ENCODE measurements at places on chromosomes 4 and X. TPM values are rescaled to one million over a fixed set of nuclear protein-coding genes. Genes with fewer than 3 reads are reported as not detected.
A peak's percentile ranks its signal among the peaks of the same experiment; 100 is the strongest.

DNA sequence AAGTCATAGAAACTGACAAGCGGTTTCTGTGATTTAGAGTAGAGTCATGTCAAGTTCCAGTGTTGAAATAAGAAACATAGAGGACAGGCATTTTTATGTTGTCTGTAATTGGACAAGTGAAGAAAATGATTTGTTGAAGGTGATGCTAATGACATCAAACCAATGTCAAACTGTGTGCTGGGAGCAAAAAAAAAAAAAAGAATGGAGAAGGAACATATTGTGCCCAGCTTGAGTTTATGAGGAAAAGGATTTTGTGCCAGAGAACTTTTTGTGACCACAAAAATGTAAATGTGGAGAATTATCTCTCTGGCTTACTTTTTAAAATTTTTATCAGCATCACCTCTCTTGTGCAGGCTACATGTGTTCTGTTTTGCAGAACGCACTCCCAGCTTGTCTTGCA lies 495.7 kb downstream of the RAPGEF2 start:
- no peaks in the 10 kb centered on the region for H3K36me3 ChIP-seq
- no peak for DNase-seq
- no peaks in the 10 kb centered on the region for H3K27me3 ChIP-seq
- no peaks in the 10 kb centered on the region for H3K4me1 ChIP-seq

DNA sequence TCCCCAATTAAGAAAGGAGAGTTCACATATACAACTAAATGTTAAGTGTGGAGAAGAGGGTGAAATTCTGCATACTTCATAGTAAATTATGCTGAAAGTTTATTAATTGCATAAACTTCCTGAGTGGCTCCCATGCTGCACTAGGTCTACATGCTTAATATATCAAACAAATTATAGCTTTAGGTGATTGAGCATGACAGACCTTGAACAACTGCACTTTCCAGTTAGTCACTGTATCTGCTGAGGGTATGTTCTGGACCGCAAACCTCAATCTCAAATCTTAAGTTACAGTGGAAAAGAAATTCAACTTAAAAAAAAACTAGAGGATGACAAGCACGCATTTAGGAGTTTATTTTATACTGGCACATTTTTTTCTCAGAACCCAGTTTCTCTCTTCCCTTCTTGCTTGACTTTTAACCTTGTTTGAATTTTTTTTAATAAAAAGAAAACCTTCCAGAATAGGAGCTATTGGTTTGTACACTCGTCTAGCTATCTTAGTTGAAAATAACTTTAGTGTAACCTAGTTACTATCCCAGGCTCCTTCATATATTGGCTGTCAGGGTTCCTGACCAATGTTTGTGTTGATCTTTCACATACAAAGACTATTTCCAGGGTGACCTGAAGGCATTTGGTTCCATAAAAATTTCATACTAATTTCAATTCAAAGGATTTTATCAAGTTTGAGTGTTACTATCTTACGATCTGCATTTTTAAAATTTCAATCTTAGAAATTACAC lies 10.2 kb upstream of the FAM120C start:
- H3K27ac ChIP-seq: no peak overlapping the region
- H3K4me1 ChIP-seq: no peaks in the 10 kb centered on the region
- no peak for DNase-seq
- H3K4me3 ChIP-seq: no peak overlapping the region
- no peaks in the 10 kb centered on the region for H3K27me3 ChIP-seq
- no peaks in the 10 kb centered on the region for H3K36me3 ChIP-seq

DNA sequence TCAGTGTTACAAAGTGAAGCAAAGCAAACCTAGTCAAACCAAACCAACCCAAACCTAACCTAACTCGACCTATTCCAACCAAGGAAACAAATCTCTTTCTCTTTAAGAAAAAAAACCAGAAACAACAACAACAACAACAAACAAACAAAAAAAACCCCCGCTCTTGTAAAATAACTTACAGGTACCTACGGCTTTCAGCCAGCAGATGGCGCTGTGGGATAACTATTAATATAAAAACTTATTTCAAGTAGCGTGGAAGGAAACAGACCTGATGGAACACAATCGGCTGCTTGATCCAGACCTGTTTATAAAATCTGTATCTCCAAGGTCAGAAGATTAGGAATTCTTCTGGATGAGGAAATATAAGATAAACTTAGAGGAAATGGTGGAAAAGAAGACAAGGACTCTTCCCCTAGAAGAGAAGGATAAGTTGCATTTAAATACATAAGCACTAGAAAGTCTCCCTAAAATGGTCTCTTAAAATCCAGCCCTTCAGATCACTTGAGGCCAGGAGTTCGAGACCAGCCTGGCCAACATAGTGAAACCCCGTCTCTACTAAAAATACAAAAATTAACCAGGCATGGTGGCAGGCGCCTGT lies 34.4 kb upstream of the CDKL5 start:
- H3K27me3 ChIP-seq: no peaks in the 10 kb centered on the region
- H3K4me3 ChIP-seq: no peak overlapping the region
- DNase-seq: peak; percentile 55
- no peaks in the 10 kb centered on the region for H3K36me3 ChIP-seq

GRCh38 chrX:12080265-12080664 lies 58.0 kb upstream of the FRMPD4 start:
- H3K27me3 ChIP-seq: peaks cover 2% of the 10 kb centered on the region
- no peak for DNase-seq
- H3K36me3 ChIP-seq: no peaks in the 10 kb centered on the region
- no peaks in the 10 kb centered on the region for H3K4me1 ChIP-seq

Gene GAR1
- 30.5 TPM for total RNA-seq
